CD8-positive, alpha-beta memory T cell (primary cell): ENCODE measurements at places on chromosomes 12 and 14.

DNA sequence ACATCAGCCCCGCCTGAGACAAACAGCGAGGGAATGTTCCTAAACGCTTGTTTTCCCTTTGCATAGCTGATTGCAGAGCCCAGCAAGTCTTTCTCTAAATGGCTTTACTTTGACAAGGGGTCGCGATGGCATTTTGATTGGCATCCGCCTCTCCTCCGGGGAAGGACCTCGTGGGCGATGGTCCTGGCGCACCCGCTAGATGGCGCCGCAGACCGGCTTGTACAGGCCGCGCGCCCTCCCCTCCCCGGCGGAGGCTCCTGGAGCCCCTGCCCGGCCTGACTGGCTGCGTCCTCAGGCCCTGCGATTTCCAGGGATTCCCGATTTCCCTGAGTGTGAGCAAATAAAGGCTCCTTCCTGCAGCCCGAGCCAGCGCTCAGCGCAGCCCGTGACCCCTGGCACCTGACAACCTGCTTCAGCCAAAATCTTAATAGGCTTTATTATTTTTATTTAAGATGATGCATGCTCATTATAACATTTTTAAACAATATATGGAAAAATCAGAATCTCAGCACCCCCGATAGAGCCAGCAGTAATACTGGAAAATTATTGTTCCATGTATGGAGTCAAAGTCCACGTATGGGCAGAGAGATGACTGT, 468.3 kb downstream of the AACS start:
- DNase-seq = no peak

- DNase-seq = no peak
Observed at GRCh38 chr12:101671157-101671791, 26.2 kb upstream of the CHPT1 start.

DNA sequence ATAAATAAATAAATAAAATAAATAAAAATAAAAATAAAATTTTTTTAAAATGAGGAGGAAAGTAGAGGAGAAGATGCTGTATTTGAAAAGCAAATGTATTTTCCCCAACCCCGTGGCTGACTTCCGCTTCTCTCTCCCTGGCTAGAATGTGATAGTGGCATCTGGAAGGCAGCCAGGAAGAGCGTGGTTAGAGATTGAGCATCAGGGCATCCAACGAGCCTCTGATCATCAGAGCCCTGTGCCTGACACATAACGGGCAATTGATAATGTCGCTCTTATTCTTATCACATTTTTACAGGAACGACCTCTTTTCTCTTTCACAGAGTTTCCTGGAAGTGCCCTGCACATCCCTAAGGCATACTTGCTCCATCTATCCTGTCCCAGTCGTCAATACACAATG, 496.9 kb upstream of the TMEM132C start:
- no peak for DNase-seq

DNA sequence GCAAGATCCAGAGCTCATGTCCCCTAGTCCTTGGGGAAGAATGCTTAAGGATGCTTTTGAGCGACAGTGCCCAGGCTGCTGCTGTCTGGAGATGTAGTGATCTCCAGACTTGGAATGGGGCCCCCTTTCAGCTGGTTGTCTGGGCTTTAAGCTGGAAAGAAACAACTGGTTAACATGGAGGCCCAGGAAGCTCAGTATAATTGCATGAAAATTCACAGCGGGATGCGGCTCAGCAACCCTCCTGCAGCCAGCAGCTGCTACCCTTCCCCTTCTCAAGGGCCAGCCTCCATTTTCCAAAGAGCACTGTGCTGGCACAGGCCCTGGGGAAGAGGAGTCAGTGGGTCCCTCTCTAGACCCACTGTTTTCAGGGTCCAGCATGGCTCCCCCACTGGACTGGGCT, 26.3 kb downstream of the RAB35 start:
- DNase-seq = no peak

DNA sequence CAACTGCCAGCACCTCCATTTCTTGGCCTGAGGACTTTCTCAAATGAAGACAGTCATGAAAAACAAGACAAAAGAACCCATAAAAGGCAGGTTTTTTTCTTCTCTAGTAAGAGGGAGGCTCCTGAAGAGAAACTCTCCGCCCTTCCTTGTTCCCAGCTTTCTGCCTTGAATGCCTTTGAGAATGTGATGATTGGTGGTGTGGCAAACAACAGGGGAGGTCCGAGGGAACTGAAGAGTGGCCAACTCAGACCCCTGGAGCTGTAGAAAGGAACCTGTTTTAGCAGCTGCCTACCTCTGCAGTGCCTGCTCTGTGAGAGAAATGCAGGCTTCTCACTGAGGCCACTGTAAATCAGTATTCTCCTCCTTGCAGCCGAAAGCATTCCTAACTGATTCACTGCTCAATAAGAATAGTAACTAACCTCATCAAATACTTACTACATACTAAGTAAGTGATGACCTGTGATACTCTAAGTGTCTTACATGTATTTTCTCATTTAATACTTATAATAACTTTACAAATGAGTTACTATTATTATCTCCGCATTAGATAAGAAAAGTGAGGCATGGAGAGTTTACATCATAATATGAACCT, 16.7 kb upstream of the ERC1 start:
- DNase-seq = no peak

- DNase-seq = no peak
Observed at GRCh38 chr14:33369041-33369440, 430.4 kb downstream of the NPAS3 start.

DNA sequence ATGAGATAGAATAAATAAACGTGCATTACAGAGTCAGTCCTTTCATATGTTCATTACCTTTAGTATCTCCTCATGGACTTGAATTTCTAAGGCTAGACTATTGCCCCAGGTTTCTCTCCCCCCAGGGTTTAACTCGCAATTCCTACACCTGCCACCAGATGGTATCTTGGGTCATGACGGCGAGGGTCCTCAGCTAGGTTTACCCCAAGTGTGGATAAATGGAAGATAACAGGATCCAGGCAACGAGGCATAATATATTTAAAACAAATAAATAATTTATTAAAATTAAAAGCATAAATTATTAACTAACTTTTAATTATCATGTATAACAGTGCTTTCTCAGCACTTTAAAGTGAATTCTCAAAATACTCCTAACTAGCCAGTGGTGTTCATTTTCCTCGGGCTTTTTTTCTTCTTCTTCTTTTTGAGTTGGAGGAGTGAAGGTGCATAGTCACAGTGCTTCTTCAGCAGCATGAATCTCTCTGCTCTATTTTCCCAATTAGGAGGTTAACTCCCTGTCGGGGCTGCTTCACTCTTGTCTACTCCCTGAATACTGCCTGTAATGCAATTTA, 243.5 kb upstream of the CAND1 start:
- no peak for DNase-seq

DNA sequence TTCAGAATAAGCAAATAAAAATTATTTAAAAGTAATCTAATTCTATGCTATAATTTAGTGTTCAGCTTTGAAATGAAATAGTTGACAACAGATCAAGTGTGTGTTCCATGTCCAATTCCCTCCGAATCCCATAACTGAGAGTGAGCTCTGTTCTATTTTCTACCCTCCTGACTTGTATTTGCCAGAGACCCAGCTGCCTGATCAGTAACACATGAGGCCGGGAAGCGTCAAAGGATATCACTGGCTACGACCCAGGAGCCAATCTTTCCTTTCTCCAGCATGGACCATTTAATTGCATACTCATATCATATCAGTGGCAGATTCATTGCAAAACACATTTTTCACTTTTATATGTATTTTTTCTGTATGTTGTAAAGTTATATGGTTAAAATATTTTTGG, 108.8 kb upstream of the TSPAN8 start:
- DNase-seq = no peak

GRCh38 chr12:98819821-98820404, 174.8 kb downstream of the APAF1 start:
- DNase-seq = no peak
